ENCODE measurements at places on chromosomes 13 and 19.

DNA sequence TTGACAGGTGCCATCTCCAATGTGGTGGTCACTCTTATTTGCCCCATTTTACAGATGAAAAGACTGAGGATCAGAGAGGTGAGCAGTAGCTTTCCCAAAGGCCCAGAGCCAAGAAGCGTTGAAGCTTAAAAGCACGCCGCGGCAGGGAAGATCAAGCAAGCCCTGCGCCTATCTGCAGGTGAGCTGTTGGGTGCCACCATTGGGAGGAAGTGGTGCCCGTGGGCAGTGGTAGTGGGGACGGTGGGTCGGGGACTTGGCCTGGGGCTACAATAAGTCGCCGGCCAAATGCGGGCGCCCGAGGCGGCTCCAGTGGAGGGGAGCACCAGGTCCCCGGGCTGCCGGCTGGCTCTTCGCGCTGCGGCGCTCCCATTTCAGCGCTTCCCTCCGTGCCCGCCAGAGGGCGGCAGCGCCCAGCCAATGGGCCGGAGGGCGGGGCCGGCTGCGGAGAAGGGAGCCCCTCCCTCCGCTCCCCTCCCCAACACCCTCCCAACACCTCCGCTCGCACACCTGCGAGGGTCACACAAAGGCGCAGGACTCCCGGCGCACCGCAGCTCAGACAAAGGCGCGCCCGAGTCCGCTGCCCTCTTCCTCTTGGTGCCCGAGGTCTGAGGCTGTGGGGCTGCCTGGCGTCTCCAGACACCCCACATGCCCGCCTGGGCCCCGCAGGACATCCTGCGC, 744 bp upstream of the POU2F2 start:
- peak; percentile 97 for DNase-seq

- DNase-seq, result no peak
Observed at GRCh38 chr13:92984151-92984550, 242.5 kb upstream of the GPC6 start.

- peak; percentile 74 for DNase-seq
Observed at GRCh38 chr19:13262450-13262849, 112.2 kb downstream of the IER2 start.

- no peak for DNase-seq
Observed at GRCh38 chr13:108828086-108828815, 198.8 kb downstream of the MYO16 start.

DNA sequence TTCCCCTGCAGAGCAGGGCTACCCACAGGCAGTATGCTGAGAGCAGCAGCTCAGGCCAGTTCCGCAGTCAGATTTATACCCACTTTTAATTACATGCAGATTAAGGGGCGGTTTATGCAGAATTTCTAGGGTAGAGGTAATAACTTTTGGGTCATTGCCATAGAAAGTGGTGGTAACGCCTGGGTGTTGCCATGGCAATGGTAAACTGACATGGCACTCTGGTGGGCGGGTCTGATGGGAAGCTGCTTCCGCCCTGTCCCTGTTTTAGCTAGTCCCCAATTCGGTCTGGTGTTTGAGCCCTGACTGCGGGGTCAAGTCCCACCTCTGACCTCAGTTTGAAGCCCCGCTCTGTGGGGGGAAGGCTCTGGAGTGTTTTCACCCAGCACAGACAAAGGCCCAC, 141.1 kb upstream of the VSTM2B start:
- DNase-seq, result no peak

DNA sequence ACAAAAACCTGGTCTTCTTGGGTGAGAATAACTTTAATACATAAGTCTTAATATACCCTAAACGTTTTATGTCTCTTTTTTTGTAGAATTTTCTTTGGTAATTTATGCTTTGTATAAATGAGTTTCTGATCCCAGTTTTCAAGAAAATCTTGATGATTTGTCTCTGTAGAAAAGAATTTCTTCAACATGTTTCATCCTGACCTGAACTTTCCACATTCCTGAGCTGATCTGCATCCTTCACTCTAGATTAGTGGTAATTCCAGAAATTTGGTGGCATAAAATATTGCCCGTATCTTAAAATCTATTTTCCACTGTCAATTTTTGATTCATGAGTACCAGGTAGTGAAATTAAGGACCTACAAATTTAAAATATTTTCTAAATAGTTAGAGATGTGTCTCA, 16.3 kb downstream of the ZNF714 start:
- no peak for DNase-seq

- DNase-seq, result no peak
Observed at GRCh38 chr19:34314437-34315313, 50.3 kb upstream of the GPI start.

DNA sequence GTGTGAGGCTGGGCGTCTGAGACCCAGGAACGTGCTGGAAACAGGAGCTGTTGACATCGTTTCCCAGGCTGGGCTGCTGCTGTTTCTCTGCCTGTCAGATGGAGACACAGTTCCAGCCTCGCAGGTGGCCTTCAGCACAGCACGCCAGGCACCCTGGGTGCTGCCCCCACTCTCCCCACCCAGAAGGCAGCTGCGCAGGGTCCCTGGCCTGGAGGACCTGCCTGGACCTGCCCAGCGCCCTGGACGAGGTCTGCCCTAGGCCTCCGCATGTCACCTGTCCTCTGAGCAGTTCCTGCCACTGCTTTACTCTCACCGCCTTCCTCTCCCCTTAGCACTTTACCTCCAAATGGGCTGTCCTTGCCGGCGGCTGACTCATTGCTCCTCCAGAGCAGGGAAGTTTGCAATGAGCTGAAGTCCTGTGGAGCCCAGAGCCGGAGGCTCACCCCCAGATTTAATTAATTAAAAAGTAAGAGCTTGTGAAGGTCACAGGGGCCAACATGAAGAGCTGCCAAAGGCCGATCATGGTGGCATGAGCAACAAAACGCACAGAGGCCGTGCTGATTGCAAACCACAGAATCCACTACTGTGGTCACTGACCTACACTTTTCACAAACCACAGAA, 32.2 kb downstream of the C13orf46 start:
- no peak for DNase-seq

DNA sequence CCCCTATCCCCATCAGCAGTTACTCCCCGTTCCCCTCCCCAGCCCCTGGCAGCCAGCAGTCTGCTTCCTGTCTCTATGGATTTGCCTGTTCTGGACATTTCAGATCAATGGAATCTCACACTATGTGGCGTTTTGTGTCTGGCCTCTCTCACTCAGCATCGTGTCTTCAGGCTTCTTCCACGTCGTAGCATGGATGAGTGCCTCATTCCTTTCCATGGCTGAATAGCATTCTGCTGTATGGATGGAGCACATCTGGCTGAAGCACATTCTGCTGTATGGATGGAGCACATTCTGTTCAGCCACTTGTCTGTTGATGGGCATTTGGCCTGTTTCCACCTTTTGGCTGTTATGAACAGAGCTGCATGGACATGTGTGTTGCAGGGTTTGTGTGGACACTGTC, 29.5 kb downstream of the CRTC1 start:
- no peak for DNase-seq

DNA sequence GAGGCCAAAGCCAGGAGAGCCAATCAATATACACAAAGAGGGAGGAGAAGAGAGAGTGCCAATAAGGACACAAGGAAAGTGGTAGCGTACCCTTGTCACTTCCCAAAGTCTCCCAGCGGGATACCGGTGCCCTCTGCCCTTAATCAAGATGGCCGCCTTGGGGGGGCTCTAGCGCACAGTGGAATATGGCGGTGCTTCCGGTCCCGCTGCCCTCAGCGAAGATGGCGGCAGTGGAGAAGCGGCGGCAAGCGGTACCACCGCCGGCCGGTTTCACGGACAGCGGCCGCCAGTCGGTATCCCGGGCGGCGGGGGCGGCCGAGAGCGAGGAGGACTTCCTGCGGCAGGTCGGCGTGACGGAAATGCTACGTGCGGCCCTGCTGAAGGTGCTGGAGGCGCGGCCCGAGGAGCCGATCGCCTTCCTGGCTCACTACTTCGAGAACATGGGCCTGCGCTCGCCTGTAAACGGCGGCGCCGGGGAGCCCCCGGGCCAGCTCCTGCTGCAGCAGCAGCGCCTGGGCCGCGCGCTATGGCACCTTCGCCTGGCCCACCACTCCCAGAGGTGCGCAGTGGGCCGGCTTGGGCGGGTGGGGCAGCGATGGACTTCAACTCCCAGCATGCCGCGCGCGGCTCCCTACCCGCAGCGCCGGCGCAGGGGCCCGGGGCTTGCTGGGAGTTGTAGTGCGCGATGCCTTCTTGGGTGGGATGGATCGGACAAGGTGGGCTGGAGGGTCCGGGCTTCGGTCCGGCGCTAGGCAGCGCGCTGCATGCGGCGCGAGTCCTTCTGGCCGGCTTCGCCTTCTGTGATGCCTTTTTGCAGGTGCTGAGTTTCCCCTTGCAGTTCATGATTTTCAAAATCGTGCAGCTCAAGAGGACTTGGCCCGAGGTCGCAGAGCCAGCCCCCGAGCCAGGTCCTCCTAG, at the start of gene TPGS1:
TSS of gene TPGS1 (plus strand) at position 212 of the 918 bp plus-strand sequence. CDS start at position 222, 10 bp downstream.
- DNase-seq, result peak; percentile 96

- DNase-seq, result peak; percentile 63
Observed at GRCh38 chr19:31351855-31352195, 2.6 kb upstream of the TSHZ3 start.

DNA sequence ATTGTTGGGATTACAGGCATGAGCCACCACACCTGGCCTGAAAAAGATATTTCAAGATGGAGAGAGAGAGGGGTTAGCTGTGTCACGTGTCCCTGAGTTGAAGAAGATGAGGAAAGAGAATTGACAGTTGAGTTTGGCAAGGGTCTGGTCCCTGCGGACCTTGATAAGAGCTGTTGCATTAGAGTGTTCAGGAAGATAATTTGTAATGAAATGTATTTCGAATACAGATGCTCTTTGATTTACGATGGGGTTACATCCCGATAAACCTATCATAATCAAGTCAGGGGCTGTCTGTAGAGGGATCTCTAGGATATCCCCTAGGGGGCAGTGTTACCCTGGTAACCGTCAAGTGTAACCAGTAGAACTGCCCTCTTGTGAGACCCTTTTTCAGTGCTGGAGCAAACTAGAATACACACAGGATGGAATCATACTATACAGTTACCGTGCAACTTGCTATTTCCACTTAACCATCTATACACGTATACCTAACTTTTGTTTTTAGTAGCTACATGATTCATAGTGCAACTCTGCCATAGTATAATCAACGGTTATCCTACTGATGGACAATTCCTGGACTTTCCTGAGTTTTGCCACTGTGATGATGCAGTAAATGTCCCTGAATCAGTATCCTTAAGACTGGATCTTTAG, 1.5 kb upstream of the ELOF1 start:
- DNase-seq, result peak; percentile 91

DNA sequence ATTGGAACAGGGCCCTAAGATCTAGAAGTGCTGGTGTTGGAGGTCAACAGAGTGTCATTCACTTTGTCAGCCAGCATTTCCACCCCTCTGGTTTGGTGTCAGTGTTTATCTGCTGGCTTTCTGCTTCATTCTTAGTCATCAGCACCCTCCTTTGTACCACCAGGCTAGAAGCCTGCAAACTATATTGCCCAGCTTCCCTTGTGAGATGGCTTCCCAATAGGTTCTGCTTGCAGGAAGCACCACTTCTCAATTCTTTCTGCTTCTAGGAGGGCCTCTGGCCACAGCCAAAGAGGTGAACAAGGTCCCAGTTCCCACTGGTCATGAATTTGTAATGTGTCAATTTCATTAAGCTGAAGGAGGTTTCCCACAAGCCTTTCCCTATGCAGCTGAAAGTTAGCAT, 36.4 kb upstream of the CALM3 start:
- no peak for DNase-seq

DNA sequence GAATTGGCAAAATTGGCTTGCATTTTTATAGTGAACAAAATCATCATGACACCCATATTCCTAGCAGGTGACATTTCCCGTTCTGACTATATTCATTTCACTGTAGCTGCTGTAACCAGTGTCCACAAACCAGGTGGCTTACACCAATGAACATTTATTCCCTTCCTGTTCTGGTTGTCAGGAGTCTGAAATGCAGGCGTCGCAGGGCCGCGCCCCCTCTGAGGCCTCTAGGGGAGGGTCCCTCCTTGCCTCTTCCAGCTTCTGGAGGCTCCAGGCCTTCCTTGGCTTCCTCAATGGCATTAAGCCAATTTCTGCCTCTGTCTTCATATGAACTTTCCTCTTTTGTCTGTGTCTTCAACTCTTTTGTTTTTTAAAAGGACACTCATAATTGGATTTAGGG, 6.5 kb upstream of the RLN3 start:
- DNase-seq, result no peak

DNA sequence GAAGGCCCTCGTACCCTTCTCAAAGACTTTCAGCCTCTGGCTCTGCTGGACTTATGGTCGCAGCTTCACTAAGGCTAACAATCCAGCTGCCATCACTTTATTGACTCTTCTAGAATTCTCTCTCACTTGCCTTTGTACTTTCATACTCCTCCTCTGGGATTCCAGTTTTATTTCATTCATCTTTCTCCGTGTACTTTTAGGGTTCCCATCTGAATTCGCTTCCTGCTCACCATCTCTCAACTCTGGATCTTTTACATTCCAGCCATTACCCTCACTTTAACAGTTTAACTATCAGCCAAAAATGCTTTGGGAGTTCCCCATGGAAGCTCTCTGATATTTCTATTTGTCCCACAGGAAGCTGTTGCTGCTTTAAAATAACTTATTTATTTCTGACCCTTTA, 149.3 kb upstream of the KL start:
- DNase-seq, result no peak

- no peak for DNase-seq
Observed at GRCh38 chr19:14672188-14672872, 2.3 kb downstream of the ADGRE3 start.

DNA sequence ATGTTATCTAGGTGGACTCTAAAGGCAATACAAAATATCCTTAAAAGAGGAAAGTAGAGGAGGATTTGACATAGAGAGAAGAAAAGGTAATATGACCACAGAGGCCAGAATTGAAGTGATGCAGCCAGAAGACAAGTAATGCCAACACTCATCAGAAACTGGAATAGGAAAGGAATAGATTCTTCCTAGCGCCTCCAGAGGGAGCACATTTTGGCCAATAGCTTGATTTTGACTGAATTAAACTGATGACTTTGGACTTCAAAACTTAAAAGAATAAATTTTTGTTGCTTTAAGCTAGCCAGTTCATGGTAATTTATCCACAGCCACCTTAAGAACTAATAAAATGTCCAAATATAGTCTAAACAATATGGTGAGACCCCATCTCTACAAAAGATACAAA, 1921.9 kb downstream of the OLFM4 start:
- DNase-seq, result no peak

- DNase-seq, result no peak
Observed at GRCh38 chr13:70784207-70784989, 676.1 kb upstream of the KLHL1 start.

DNA sequence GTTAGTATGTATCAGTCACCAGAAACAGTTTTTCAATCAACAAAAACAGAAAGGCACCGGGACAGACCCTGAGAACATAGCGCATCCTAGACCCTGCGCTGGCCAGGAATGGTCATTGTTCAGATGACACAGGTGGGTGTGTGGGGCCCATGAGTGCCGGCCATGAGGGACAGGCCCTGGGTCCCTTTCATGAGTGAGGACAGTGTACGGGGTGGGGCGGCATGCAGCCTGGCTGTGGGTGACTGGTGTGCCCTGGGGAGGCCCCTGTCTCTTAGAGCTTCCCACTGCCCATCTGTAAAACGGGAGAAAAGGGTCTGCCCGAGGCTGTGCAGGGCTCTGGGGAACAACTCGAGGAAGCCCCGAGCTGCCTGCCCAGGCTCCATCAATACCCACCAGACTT, 25.8 kb downstream of the PBX4 start:
- DNase-seq, result no peak
